ENCODE measurements at places on chromosomes 6 and 20.

- DNase-seq: no peak
Observed at GRCh38 chr20:35702824-35703695, 3.9 kb downstream of the ROMO1 start.

GRCh38 chr6:136113736-136114173, 136.4 kb downstream of the MTFR2 start:
- peak; percentile 8 for DNase-seq

DNA sequence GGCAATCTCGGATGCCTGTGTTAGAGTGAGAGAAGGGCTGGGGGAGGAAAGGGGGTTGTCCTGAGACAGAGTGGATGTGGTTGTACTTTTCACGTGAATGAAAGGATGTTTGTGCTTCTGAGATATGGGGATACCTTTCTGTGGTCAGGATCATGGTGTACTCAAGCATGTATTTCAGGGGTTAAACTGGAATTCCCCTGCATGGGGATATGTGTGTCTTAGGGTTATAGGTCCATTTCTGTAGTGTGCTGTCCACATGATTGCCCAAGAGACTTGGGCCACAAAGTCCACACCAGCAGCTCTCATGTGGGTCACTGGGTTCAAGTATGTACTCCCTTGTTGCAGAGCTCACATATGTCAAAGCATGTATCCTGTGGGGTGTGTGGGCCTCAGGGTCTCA, 10.5 kb downstream of the SYNGAP1 start:
- no peak for DNase-seq

GRCh38 chr20:46104262-46104661, 13.9 kb upstream of the CD40 start:
- DNase-seq: no peak

DNA sequence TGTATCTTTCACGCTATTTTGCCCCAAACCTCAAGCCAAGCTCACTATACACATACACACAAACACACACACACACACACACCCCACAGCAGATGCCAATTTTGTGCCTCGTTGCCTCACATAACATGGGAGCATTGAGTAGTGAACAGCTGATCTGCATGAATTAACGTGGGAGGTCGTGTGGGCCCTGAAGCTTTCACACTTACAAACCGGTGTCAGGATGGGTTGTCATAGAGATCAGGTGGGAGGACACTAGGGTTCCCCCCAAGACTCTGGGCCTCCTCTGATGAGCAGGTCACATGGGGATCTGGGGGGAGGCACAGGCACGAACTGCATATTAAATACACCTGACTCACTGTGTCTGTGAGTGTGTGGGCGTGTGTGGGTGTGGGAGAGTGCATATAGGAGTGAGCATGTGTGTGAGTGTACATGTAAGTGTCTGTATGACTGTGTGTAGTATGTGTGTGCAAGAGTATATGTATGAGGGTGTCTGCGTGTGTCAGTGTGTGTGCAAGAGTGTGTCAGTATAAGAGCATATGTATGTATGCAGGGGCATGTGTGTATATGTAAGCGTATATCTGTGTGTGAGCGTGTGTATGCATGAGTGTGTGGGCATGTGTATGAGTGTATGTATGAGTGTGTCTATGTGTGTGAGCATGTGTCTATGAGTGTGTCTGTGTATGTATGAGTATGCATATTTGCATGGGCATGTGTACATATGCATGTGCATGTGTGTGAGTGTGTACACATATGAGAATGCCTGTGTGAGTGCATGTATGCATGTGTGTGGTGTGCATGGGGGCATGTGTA, 370.4 kb downstream of the PREX1 start:
- no peak for DNase-seq

GRCh38 chr20:57507477-57507876, 17.5 kb downstream of the CTCFL start:
- no peak for DNase-seq

GRCh38 chr20:64216036-64216435, 39.5 kb upstream of the PCMTD2 start:
- no peak for DNase-seq

DNA sequence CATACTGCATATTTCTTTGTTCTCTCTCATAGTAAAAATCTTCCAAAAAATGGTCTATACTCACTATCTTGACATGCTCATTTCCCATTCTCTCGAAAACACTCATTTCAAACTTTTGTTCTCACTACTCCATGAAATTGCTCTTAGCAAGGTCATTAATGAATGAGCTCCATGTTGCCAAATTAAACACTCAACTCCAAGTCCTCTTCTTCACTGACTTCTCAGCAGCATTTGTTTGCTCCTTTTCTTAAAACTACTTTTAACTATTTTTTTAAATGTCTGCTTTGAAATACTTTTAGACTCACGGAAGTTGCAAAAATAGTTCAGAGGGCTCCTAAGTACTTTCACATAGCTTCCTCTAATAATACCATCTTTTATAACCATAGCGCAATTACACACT, 274.0 kb upstream of the PREP start:
- DNase-seq: no peak
